ENCODE measurements at places on chromosomes 2 and 18. TPM values are rescaled to one million over a fixed set of nuclear protein-coding genes. Genes with fewer than 3 reads are reported as not detected.

- DNase-seq = no peak
Measured at GRCh38 chr2:233250985-233251305, 528 bp upstream of the ATG16L1 start.

DNA sequence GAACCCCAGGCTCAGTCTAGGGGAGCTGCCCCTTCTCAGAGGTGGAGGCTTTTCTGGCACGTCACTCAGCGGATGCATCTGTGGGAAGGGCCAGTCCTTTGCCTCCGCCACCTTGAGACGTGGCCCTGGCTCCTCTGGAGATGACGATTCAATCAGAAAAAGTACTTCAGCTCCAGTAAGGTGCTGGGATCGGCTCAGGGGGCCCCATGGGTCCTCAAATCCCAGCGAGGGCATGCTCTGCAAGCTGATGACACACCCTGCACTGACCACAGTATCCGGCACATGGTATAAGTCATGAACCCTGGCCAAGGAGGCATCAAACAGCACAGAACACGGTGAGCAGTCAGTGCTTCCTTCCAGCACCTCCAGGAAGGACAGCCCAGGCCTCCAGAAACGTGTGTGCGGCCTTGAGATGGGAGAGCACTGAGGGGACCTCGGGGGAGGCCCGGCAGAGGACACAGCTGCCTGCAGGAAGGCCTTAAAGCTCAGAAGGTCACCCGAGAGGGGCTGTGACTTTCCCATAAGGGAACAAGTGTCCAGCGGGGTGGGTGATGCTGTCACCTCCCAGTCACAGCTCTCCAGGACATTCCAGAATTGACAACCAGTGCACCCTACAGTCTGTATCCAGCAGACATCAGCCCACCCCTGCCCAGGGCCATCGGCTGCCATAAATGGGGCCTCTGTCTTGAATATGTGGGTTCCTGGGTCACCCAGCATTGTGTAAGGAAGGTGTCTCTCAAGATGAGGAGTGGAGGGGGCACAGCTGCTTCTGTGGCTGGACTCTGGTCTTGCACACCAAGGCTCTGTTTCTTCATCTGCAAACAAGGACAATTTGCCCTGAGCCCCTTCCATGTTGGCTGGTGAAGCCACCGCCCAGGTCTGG lies 205.8 kb downstream of the NDUFA10 start:
- peak; percentile 72 for DNase-seq

DNA sequence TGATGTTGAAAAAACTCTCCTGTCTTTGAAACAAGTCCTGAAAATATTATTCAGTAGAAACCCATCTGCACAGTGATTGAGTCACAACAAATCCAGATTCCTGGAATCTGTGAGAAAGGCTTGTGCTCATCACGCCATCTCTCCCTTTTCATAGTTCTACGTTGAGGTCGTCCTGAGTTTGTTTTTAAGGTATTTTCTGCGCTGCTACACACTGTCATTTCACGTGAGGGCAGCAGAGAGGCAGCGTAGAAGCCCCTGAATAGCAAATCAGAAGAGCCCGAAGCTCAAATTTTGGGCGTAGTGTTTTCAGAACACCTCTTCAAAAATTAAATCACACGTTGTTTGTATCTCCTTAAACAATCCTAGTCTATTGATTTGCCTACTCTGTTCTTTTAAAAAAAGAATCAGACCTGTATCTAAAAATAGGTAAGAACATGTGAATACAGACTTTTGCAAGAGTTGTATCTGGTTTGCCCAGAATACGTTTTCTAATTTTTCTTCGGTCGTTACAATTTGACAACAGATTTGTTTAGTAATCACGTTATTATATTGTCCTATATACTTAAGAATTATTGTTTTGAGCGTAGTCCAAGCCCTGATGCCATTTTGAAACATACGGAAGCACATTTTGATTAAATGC lies 61.6 kb upstream of the SLC38A11 start:
- DNase-seq = no peak

EGR4 gene
- total RNA-seq = not detected

NEMP2 gene
- total RNA-seq = 11.9 TPM

DNA sequence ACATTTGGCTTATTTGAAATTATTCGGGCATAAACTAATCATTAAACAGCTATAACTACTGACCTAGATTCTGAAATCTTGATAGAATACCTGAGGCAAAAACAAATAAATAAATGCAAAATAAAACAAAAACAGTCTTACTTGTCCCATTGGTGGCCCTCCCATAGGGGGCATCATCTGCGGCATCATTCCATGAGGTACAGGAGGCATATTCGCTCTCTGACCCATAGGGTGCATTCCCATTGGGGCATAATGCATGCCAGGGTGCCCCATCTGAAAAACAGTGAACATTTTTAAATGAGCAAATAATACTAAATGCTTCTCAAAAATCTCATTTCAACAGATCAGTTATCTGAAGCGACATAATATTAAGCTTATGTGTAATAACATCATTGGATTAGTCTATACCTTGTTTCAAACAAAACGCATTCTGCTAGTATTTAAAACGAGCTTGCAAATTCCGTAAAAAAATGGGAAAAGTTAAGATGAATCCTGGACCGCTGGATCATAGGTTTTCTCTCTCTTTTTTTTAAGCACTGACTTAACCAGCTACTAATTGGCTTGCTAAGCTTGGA lies 1.3 kb downstream of the PRPF40A start:
- DNase-seq = no peak

ECEL1 gene
- total RNA-seq = 0.60 TPM

GRCh38 chr2:88697370-88698026 lies 6.0 kb downstream of the RPIA start:
- DNase-seq = peak; percentile 8

DNA sequence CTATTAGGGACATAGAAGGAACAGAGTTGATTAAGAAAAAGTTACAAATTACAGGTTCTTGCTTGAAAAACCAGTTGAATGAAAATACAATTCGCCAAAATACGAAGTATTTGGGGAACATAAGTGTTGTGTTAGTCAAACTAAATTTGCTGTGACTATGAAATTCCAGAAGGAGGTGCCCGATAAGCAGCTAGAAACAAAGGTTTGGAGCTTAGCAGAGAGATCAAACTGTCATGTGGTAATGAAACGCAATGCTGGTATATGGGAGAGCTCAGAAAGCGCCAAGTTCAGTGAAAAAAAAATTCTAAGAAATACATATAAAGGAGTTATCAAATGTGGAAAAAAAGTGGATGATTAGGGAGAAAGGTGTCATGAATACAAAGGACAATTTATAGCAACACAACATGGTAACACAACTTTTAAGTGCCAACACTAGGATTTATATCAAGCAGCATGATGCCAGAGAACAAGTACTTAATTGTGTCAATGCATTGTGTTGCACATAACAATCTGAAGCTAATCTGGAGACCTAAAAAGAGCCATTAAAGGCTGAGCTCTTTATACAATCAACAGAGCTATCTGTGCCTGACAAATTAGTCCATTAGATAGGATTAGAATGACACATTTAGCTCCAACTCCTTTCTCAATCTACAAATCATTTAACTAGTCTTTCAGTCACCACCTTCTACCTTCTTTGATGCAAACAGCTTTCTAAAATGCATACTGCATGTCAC lies 31.2 kb downstream of the SMAD2 start:
- no peak for DNase-seq

DNA sequence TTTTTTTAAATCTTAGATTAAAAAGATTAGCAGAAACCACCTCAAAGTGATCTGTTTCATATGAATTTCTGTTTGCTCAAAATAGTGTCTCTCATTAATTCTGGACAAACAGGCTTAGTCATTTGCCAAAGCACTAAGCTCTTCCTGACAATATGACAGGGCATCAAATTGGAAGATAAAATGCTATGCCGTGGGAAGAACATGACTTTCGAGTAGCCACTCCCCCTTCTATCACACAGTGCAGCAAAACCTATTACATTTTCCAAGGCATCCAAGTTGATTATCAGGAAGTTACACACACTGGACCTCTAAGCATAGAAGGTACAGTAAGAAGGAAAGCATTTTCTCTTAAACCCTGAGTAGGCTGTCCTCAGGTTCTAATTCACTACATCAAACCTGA lies 89.5 kb downstream of the STK39 start:
- no peak for DNase-seq

GRCh38 chr2:3601561-3602271 lies 6.8 kb downstream of the COLEC11 start:
- DNase-seq = peak; percentile 59

DNA sequence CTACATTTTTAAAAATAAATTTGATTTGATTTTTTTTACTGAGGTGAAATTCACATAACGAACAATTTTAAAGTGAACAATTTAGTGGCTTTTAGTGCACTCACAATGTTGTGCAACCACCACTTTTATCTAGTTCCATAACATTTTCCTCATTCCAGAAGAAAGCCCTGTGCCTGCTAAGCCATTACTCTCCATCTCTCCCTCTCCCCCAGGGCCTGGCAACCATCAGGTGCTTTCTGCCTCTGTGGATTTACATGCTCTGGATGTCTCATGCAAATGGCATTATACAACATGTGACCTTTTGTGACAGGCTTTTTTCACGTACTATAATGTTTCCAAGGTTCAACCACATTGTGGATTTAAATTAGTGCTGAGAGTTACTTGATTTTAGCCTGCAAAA lies 19.9 kb upstream of the LDLRAD4 start:
- DNase-seq = no peak

DNA sequence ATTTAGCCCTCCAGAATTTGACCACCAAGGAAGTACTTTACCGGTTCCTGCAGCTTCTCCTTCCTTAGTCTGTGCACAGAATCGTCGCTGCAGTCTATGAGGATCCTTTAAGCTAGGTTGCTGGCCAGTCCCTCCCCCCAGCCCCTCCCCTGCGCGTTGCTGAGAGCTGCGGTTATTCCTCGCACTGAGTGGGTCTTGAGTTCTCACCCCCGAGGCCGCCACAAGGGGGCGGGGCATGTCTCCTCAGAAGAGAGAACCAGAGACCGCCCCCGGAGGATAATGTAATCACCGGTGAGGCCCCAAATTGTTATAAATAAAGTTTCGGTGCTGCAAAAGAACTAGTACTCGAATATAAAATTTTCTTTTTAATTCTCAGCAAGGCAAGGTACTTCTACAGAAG lies 1184.9 kb upstream of the CDH2 start:
- DNase-seq = no peak

DNA sequence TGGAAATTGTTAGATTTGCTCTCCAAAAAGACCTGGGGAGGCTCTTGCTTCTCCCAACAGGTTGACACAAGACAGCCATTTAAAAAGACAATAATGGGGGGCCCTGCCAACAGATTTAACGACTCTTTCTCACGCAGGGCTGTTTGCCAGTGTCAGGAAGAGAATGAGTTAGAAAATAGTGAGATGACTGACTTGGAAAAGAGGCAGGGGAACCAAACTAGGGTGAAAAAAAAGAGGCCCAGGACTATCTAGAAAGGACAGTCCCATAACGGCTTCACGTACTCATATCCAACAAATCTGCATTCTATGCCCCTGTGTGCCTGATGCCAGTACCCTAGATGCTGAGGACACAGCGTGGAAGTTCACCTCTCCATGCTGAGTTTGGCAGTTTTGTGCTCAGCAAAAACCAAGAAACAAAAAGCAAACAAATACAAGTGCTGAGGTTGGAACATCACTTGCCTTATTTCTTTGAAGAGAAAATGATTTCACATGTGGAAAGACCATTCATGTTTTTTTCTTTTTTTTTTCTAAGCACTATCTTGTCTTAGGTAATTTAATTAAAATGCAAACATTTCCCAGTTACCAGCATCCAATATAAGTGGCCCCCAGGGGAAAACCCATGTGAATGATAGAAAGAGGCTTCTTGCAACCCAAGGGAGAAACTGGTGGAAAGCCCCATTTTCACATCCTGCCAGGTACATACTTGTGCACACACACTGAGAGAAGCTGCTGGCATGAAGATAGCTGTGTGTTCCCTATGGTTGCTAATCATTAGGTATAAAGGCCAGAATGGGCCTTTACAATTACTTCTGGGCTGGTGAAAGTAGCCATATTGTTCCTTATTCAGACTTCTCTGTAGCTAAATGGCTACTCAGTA lies 10.6 kb upstream of the WIPF1 start:
- no peak for DNase-seq

LOXHD1 gene
- total RNA-seq = not detected

DNA sequence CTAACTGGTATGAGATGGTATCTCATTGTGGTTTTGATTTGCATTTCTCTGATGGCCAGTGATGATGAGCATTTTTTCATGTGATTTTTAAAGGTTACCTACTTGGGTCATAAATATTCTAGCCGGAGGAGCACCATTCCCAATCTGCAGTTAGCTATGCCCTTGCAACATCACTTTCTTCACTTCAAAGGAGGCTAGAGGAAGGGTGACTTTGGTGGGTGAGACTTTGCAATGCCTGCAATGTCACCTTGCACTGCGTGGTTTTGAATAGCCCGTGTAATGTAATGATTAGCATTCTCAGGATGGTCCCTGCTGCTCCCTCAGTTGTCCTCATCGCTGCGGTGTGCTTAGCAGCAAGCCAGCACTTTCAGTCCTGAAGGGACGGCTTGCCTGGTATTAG lies 56.1 kb upstream of the CHRNA1 start:
- no peak for DNase-seq

DNA sequence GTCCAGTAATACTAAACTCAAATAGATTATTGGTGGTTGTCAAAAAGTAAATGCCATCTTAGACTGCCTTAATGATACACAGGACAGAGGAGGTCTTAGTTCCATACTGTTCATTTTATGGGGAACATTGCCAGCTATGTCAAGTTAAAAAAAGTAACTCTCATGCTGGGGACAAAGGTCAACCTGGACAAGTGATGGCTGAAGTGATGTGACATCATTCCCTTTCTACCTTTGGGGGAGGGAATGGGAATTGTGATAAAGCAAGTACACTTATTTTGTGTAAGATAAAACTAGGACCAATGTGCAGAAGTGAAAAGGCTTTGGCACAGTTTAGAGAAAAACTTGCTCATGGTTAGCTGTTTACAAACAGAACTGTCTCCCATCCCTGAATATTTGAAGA lies 24.0 kb upstream of the SNORC start:
- no peak for DNase-seq

GRCh38 chr18:62048279-62048678 lies 138.6 kb downstream of the PIGN start:
- no peak for DNase-seq

DNA sequence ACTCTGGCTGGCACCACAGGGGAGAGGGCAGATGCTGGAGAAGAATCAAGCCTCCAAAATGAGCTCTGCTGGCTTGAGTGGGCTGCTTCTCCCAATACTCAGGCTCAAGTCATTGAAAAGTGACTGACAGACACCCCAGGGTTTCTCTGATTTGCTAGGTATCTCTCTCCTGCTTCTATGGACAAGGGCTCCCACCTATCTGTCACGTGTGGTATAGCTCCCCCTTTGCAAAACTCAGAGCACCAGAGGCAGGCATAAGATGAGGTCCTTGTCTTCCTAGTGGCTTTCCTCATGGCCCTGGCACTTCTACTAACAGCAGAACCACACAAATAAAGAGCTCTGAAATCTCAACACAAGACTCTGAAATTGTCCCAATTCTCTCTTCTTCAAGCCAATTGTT lies 105.2 kb downstream of the GALNT14 start:
- DNase-seq = no peak

GRCh38 chr2:236452238-236452637 lies 117.4 kb upstream of the ACKR3 start:
- DNase-seq = no peak
